ENCODE measurements at places on chromosomes 13 and 19. TPM values are rescaled to one million over a fixed set of nuclear protein-coding genes. Genes with fewer than 3 reads are reported as not detected.

Gene COX7A1
- not detected for total RNA-seq

Gene PLEKHA4
- 21.3 TPM for total RNA-seq

Gene ATP12A
- not detected for total RNA-seq

Gene CD209
- total RNA-seq = not detected

Gene GNA15
- 0.40 TPM for total RNA-seq

Gene PLPPR3
- 0.06 TPM for total RNA-seq
